ENCODE measurements at places on chromosomes 6 and 20.

- DNase-seq: no peak
Observed at GRCh38 chr6:81890846-81891245, 138.4 kb upstream of the TENT5A start.

DNA sequence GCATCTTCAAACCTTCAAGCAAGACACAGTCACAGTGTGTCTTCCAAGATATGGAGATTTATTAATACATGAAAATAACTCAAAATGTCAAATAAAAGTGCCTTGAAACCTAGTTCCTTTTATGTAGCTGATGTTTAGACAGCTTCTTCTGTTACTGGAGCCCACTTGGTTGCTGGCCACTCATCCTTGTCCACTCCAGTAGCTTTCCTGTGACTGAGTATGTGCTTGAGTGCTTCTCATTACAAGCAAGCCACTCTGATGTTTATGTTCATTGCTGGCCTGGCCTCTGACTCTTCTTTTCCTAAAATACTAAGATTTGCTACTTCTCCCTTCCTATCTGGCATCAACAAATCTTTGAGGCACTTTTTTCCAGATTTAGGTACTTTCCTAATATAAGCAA is 545.2 kb upstream of the MAN1A1 start:
- no peak for DNase-seq

DNA sequence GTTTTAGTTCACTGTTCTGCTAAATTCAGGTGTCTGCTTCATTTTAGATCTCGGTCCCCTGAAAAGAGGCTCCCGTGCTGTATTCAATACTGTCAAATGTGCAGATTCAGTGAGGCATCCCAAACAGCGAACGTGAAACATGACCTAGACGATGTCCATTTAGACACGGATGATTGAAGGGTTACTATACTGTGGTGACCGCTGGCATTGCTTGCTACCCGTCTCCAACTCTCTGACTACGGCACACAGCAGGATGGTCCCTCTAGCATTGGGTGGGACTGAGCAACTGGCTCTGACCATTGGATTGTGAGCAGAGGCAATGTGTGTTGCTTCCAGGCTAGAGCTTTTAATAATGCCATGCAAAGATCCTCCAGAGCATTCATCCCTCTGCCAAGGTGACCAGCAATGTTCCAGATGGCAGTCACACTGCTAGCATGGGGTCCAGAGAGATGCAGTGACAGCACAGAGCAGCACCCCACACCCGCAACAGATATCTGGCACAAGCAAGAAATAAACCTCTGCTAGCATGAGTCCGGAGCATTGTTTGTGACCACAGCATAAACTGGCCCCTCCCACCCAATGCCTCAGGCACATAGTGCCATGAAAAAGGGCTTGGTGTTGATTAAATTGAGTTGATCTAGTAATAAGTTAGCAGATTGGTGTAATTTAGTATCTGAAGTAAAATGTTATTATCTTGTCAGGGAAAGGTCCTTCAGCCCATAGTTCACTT is 9.0 kb downstream of the METTL24 start:
- no peak for DNase-seq

- no peak for DNase-seq
Observed at GRCh38 chr6:84877515-84878210, 113.3 kb upstream of the TBX18 start.

DNA sequence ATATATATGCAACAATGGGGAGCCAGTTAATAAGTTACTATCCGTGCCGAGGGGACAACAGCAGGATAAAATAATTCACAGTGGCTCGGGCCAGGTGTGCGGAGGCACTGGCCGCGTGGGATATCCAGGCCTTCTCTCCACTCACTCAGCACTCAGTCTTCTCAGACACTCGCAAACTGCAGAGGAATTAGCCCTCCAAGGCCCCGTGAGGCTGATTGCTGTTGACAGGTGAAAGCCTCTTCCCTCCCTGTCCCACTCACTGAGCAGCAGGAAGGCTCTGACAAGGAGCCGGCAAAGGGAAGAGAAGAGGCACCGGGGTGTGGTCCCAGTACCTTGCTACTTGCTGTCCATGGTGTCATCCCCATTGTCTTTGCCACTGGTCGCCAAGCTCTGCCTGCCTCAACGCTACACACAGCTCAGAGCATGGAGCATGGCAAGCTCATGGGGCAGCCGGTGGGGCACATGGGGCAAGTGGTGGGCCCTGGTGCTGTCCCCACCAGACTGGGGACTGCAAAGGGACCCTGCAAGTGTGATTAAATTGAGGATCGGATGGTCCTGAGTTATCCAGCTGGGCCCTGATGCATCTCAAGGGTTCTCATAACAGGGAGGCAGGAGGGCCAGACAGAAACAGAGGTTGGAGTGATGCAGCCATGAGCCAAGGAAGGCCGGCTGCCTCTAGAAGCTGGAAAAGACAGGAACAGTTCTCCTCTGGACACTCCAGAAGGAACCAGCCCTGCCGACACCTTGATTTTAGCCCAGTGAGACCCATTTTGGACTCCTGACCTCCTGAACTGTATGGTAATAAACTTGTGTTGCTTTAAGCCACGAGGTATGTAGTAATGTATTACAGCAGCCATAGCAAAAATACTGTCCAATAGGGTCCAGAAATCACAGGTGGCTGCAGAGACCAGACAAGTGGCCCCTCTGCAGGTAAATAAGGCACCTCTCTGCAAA is 119.7 kb downstream of the PSMB1 start:
- no peak for DNase-seq

DNA sequence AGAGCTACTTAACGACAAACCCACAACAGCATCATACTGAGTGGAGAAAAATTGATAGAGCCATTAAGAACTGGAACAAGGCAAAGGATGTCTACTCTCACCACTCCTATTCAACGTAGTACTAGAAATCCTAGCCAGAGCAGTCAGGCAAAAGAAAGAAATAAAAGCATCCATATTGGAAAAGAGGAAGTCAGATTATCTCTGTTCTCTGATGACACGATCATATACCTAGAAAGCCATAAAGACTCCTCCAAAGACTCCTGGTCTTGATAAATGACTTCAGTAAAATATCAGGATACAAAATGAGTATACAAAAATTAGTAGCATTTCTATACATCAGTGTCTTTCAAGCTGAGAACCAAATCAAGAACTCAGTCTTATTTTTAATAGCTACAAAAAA is 17.0 kb upstream of the FHL5 start:
- no peak for DNase-seq

GRCh38 chr6:130683761-130684517 is 143.3 kb upstream of the SMLR1 start:
- no peak for DNase-seq

DNA sequence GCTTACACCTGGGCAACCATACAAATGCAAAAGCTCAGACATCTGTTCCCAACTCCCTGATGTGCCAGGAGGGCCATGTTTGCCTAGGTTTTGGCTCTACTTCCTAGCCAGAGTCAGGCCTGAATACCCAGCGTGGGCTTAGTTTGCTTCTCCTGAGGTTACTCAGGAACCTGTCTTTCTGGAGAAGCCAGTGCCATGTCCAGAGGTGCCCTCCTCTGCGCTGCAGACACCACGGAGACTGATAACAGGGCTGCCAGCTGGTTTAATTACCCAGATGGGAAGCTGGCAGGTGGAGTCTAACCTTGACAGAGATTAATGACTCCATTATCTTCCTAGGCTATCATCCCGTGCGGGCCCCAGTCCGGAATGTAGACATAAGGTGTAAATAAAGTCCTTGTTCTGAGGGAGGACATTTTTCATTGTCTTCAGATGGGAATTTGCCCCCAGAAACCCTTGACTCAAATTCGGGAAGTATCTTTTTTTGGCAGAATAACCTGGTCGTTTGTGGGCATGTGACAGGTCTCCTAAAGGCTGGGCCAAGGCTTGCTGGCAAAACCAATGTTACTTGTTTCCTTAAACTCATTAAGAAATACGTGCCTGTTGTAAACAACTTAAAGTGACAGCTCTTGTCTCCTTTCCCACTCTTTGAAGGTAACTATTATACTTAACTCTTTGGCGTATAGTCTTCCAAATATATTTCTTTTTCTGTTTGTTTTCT is 29.2 kb upstream of the ZNFX1 start:
- no peak for DNase-seq

DNA sequence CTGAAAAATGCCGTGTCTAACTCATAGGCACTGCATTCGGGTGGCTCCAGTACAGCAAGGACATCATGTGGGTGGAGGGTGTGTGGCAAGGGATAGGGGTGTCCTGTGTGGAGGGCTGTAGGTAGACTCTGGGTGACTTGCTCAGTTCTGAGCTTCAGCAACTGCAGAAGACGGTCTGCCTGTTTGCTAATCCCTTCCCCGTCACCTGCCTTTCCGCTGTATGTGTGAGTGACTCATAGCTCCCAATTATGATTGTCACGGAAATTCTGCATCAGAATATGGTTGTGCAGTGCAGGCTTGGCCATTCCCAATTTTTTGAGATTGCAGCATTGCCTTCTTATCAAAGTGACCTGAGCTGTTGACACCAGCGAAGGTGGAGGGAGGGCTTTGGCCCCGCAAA is 174.3 kb downstream of the CDH4 start:
- DNase-seq: no peak

DNA sequence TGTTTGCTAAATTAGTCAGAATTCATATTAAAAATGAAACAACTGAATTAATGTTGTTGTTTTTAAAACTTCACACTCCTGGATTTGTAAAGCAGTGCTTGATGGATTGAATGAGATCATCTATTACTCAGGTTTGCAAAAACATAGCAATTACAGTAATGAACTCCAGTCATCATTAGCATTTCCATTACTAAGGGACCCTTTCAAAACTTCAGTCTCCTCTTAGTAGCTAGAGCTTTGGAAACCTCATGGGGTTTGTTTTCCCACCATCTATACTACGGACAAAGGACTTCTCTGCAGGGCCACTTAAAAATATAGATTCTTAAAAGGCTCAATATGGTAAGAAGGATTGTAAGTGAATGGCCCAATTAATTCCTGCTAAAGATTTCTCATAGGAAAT is 209.9 kb upstream of the PRND start:
- DNase-seq: no peak

GRCh38 chr20:18513208-18513607 is 5.5 kb downstream of the SEC23B start:
- no peak for DNase-seq

GRCh38 chr6:53151676-53152075 is 3.0 kb upstream of the GCM1 start:
- DNase-seq: no peak

GRCh38 chr6:44039839-44040350 is 87.4 kb downstream of the MRPL14 start:
- DNase-seq: no peak

DNA sequence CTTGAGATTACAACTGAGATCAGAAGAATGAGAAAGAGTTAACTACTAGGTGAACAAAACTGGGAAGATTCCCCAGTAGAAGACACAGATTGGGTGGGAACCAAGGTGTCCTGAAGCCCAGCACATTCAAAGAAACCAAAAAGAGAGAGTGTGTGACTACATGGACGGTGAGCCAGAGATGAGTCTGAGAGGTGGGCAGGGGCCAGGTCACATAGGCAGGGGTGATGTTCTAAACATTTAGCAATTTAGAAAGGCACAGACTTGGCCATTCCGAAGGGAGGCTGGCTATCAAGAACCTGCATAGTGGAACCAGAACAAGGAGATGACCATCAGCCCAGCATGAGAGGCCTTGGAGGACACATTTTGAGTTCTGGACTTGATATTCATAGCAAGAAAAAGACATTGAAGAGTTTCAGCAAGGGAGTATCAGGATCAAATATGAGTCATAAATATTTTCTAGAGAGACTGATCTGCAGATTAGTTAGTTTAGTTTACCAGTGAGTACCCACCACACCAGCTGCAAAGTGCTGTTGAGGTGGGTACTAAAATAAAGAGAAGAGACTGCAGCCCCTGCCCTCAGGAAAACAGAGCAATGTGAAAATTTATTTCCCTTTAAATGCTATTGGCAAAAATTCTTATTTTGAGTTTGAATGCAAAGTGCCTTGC is 340.5 kb upstream of the PRDM1 start:
- DNase-seq: no peak

DNA sequence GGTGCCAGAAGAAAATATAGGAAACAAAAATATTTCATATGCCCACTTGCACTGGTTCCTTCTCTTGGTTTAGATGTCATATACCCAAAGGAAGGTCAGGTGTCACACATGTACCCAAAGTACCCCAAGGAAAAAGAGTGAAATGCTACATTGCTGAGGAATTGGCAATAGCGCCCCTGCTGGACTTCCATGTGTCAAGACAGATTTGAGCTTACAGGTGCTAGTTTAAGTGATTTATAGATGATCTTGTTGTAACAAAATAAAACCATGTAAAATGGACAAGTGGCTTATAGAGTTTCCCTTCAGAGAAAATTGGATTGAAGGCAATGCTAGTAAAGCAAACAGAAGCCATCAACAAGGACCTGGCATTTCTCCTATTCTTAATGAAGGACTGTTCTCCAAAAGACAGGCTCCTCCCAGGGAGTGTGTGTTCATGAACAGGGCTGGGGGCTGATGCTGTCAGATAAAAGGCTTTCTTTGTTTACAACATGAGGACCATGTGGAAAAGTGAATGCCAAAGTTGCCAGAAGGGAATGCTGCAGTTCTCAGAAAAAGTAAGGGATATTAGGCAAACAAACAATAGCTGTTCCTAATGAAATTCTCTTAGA is 64.3 kb upstream of the PAK5 start:
- DNase-seq: no peak

DNA sequence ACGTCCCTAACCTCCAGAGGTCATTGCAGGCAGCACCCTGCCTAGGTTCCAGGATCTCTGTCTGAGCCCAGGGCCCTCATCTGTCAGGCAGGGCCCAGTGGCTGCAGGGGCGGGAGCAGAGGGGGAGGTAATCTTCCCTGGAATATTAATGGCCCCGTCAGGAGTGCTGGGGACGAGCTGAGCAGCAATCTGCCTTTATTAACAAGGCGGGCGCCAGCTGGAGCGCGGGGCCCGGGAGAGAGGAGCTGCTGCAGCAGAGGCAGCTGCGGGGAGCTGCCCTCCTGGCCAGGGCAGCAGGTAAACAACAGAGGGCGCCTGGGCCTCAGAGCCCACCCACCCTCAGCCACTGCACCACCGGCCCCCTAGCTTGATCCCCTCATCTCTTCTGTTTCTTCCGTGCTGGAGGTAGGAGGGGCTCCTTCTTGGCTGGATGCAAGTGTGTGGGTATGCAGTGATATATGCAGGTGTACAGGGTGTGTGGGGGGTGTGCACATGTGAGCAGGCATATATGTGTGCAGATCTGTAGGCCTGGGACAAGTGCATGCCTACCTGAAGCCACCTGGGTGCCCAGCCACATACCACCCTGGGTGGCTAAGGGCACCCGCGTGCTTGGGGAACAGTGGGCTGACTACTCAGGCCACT is 131.8 kb upstream of the MLN start:
- no peak for DNase-seq

DNA sequence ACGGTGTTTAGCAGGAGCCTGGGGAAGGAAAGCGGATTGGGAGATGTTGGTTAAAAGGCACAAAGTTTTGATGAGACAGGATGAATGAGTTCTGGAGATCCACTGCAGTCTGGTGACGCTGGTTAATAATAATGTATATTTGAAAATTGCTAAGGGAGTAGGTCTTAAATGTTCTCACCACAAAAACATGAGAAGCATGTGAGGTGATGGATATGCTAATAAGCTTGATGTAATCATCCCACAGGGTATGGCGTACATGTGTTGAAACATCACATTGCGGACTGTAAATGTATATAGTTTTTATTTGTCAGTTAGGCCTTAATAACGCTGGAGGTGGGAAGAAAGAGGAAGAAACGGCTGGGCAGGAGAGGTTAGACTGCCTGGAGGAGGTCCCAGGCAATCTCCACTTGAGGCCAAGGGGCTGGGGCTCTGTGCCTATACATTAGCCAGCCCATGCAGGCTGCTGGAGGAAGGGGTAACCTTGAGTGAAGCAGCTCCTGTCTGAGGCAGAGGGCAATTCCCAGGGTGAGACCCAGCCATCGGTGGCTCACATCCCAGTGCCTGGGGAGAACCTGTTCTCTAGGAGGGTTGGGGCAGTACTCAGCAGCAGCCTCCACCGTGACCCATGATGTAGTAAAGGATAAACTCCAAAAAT is 188.2 kb upstream of the QKI start:
- no peak for DNase-seq
